ENCODE measurements at places on chromosomes 6 and 20. TPM values are rescaled to one million over a fixed set of nuclear protein-coding genes. Genes with fewer than 3 reads are reported as not detected.

Gene OR12D3
- total RNA-seq: not detected

Gene HTR1E
- total RNA-seq: under 0.01 TPM

Gene SEC23B
- 68.9 TPM for total RNA-seq

Gene HLA-DRB5
- 1.6 TPM for total RNA-seq

Gene GZF1
- 17.9 TPM for total RNA-seq

Gene WFDC10B
- total RNA-seq: not detected

Gene CRIP3
- 4.5 TPM for total RNA-seq

Gene CFB
- 0.82 TPM for total RNA-seq

Gene TMEM217
- 1.2 TPM for total RNA-seq

Gene ARMH2
- not detected for total RNA-seq

Gene SULF2
- total RNA-seq: 18.8 TPM

Gene NOL4L
- total RNA-seq: 13.0 TPM

Gene SOBP
- 42.4 TPM for total RNA-seq

Gene SAPCD1
- total RNA-seq: 0.82 TPM

Gene SPEF1
- 0.41 TPM for total RNA-seq

Gene PXDC1
- 7.3 TPM for total RNA-seq

All from frontal cortex (tissue), 4 donors.